ENCODE measurements at places on chromosomes 3 and 15. TPM values are rescaled to one million over a fixed set of nuclear protein-coding genes. Genes with fewer than 3 reads are reported as not detected.

- DNase-seq, result no peak
- H3K4me1 ChIP-seq, result peaks cover 3% of the 10 kb centered on the region
- no peak overlapping the region for H3K4me3 ChIP-seq
- no peak overlapping the region for H3K27ac ChIP-seq
- no peaks in the 10 kb centered on the region for H3K27me3 ChIP-seq
Observed at GRCh38 chr3:53185761-53186465, 24.9 kb downstream of the PRKCD start.

GRCh38 chr3:143478115-143478693, 358.6 kb downstream of the CHST2 start:
- no peak overlapping the region for H3K4me3 ChIP-seq
- H3K36me3 ChIP-seq, result no peaks in the 10 kb centered on the region
- DNase-seq, result no peak
- H3K4me1 ChIP-seq, result 0 out of 2 replicates have a peak, but pooled peaks cover 2% of the 10 kb centered on the region

- H3K4me1 ChIP-seq, result no peaks in the 10 kb centered on the region
- peaks cover 38% of the 10 kb centered on the region for H3K27me3 ChIP-seq
- H3K36me3 ChIP-seq, result no peaks in the 10 kb centered on the region
- no peak overlapping the region for H3K27ac ChIP-seq
- DNase-seq, result no peak
- no peak overlapping the region for H3K4me3 ChIP-seq
Observed at GRCh38 chr3:133872781-133873180, 22.9 kb downstream of the RAB6B start.

DNA sequence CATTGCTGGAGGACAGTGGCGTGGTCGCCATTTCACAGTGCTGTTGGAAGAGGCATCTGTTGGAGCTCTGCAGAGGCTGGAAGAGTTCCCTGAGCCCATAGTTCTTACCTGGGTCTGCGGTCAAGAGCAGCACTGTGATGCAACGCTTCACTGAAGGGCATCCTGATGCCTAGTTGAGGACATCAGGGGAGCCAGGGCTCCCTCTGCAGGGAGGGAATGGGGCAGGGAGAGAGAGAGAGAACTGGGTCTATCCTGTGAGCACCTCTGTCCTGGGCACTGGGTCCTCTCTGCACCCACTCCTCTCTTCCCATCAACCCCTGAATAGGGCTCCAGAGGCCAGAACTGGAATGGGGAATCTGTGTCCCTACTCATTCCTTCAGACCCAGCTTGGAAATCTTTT, 23.9 kb upstream of the MOBP start:
- H3K27me3 ChIP-seq, result peaks cover 6% of the 10 kb centered on the region
- no peaks in the 10 kb centered on the region for H3K4me1 ChIP-seq
- no peaks in the 10 kb centered on the region for H3K36me3 ChIP-seq

DNA sequence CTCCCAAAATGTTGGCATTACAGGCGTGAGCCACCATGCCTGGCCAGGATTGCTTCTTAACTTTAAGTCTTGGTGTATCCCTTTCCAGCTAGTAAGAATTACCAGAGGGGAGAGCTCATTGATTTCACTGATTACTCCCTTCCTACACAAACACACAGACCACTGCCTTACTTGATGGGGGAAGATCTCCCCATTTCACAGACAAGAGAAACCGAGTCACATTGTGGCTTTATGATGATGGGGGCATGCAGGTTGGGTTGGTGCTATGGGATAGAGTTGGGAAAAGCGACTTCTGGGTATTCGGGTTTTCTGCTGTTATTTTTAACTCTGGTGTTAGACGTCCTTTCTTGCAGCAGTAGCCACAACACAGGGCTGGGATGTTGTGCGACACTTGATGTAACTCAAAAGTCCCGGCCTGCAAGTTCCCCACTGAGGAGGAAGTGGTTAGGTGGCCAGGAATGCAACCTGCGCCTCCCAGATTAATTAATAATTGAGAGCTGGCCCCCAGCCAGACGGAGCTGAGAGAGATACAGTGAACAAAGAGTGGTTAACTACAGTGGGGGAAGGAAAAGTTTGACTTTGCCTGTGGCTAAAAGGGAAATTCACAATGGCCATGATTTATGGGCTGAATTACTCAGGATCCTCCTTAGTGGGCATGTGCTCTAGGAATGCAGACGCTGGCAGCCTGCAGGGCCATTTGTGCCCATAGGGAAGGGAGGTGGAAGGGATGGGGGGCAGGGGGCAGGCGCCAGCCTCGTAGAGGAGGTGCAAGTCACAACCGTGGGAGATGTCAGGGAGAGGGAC, 63.6 kb downstream of the SMAD6 start:
- H3K4me1 ChIP-seq, result peaks cover 65% of the 10 kb centered on the region
- DNase-seq, result no peak
- H3K27ac ChIP-seq, result peak overlapping the region; percentile 28
- H3K27me3 ChIP-seq, result no peaks in the 10 kb centered on the region

DNA sequence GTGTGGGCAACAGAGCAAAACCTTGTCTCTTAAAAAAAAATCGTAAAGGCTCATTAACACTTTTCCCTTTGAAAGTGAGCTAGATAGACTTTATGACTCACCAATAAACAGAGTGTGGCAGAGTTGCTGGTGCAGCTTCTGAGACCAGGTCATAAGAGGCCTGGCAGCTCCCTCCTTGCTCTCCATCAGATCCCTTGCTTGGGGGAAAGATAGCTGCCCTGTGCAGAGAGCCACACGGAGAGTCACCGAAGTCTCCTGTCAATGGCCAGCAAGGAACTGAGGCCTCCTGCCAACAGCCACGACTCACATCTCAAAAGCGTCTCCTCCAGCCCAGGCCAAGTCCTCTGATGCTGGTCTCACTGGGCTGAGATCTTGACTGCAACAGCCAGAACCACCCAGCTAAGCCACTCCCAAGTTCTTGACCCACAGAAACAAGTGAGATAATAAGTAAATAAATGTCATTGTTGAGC, 8.7 kb upstream of the GP9 start:
- DNase-seq, result no peak
- peaks cover 14% of the 10 kb centered on the region for H3K27me3 ChIP-seq
- H3K36me3 ChIP-seq, result no peaks in the 10 kb centered on the region
- no peaks in the 10 kb centered on the region for H3K4me1 ChIP-seq

The C3orf62 gene
- 0.83 TPM for total RNA-seq

The TMEM40 gene
- not detected for total RNA-seq

The SLC22A13 gene
- total RNA-seq, result under 0.01 TPM

The STRIT1 gene
- total RNA-seq, result not detected

The CDHR4 gene
- not detected for total RNA-seq
